ENCODE measurements at places on chromosomes 7 and 10.

- no peak for DNase-seq
Observed at GRCh38 chr10:73478636-73479035, 17.2 kb downstream of the PPP3CB start.

GRCh38 chr10:59880971-59881510, 25.3 kb downstream of the CCDC6 start:
- DNase-seq = no peak

DNA sequence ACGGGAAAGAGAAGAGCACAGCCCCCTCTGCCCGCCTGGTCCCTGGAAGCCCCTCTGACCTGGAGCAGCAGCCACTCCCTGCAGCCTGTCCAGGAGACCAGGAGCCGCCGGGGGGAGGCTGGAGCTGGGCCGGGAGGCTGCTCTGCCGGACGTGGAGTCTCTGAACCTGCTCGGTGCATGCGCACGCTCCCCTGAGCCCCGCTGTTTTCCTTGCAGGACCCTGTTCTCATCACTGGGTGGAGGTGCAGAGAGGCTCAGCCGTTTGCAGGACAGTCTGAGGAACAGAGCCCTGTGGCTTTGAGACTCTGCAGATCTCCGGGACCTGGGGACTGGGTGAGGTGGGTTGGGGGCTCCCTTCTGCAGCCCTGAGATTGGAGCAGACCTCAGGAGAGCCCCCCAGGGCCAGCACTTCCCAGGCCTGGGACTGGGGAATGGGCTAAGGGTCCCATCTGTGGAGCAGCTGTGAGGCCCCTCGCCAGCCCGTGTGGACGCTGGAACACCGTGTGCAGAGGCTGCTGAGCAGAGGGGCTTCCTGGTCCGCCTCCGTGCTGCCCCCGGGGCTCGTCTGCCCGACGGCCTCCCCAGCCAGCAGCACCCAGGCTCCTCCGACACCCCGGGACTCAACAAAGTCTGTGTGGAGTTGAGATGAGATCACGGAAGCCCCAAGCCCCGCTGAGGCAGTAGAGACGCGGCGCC, 48.5 kb upstream of the ADGRA1 start:
- no peak for DNase-seq

GRCh38 chr10:3127921-3128320, 44.7 kb downstream of the PITRM1 start:
- DNase-seq = no peak

DNA sequence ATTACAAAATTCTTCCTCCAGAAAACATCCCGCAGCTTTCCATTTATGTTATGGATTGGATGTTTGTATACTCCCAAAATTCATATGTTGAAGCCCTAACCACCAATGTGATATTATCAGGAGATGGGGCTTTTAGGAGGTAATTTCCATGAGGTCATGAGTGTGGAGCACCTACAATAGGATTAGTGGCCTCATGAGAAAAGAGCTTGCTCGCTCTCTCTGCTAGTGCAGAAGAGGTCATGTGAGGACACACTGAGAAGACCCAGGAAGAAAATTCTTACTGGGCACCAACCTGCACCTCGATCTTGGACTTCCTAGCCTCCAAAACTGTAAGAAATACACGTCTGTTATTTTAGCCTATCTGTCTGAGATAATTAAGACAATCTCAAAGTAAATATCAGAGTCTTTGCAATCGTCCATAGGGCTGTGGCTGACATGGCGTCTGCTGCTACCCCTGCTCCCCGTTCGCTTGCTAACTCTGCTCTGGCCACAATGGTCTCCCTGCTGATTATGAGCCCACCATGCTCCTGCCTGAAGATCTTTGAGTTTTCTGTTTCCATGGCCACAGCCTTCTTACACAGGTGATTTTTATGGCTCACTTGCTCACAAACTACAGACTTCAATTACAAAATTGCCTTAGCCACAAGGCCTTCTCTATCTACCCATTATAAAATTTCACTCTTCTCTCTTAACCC, 333.3 kb downstream of the CACNA2D1 start:
- no peak for DNase-seq

- no peak for DNase-seq
Observed at GRCh38 chr10:132898391-132899053, 43.8 kb downstream of the CFAP46 start.

DNA sequence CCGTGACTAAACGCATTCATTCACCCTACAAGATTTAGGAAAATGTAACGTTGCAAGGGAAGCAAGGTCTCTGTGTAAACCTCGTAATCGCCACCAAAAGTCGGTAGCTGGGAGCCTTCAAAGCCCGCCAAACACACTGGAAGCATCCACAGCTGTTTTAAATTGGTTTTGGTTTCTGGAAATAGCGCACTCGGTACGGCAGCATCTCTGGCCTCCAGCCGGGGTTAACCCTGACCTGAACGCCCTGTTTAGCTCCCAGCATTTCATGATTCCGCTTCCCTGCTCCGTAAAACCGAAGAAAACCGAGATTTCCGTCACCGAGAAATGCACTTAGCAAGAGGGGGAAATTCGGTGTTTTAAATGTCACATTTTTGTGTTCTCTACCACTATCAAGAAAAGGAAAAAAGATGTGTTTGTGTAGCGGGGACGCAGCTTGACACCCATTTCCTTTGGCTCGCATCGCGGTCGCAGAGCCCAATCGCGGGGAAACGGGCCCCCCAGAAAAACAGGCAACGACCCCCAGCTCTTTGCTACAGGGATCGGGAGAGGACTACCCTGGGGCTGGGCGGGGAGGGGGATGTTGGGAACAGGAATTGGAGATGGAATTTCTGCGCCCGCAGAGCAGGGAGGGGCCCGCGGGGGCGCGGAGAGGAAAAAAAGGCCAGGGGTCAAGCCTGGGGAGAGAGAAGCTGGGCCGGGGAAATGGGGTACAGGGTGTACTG, 646 bp downstream of the SGCE start:
- DNase-seq = peak; percentile 25

DNA sequence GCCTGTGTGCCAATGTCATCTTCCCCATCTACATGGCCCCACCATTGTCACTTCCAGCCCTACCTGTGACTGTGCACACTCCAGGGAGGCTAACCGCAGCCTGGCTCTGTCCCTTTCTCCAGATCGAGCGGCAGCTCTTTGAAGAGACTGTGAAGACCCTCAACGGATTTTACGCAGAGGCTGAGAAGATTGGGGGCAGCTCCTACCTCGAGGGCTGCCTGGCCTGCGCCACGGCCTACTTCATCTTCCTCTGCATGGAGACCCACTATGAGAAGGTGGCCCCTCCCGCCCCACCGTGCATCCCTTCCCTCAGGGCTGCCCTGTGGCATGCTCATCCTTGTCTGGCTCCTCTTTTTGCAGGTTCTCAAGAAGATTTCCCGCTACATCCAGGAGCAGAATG, 14.2 kb downstream of the GOLGA7B start:
- DNase-seq = no peak

DNA sequence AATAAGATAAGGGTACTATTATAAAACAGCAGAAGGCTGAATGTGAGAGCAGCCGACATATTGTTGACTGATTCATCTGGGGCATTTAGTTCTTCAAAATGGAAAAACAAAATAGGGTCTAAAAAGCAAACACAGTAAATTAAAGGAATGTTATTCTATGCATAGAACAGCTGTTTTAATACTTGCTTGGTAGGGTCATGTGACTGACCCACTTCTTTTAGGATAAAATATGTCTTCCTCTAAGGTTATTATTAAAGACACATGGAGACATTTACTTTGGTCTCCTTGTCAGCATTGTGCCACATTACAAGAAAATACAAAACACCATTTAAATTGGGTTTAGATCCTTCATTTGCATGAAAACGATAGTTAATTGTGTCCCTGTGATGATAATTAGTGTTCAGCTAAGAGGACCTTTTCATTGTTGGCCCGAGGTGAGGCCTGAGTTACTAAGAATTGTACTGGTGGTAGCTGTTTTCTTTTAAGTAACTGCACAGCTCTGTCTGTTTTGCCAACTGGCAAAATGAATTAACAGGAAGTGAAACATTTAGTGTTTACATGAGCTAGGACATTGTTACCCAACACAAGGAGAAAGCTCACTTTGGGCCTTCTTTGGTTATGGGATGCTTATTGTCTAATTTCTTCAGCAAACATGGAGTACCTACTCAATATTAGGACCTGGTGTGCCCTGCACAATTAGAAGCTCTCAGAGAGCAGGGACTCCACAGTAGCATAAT, 764.4 kb downstream of the LRMDA start:
- DNase-seq = no peak

GRCh38 chr7:50367570-50367969, 63.1 kb downstream of the IKZF1 start:
- no peak for DNase-seq

- DNase-seq = no peak
Observed at GRCh38 chr10:132845780-132846595, 60.0 kb upstream of the NKX6-2 start.

DNA sequence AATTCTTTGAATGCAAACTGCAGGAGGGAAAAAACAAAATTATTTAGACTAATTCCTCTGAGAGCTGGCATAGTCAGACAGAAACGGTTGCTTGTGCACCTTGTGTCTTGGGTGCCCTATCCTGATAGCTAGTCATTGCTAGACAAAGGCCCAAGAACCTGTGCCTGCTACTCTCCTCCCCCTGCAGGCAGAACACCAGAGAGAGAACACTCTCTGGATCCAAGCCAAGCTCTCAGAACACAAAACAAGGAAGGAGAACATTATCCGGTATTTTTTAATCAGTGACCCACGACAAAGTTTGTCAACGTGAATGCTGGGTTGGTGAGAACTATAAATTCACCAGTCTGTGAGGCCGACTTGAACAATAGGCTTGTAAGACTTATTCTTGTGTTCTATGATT, 18.8 kb upstream of the PPP1R9A start:
- peak; percentile 69 for DNase-seq

- DNase-seq = no peak
Observed at GRCh38 chr7:83547526-83547925, 101.4 kb downstream of the SEMA3E start.

- DNase-seq = no peak
Observed at GRCh38 chr10:31702005-31702404, 226.6 kb downstream of the ARHGAP12 start.

DNA sequence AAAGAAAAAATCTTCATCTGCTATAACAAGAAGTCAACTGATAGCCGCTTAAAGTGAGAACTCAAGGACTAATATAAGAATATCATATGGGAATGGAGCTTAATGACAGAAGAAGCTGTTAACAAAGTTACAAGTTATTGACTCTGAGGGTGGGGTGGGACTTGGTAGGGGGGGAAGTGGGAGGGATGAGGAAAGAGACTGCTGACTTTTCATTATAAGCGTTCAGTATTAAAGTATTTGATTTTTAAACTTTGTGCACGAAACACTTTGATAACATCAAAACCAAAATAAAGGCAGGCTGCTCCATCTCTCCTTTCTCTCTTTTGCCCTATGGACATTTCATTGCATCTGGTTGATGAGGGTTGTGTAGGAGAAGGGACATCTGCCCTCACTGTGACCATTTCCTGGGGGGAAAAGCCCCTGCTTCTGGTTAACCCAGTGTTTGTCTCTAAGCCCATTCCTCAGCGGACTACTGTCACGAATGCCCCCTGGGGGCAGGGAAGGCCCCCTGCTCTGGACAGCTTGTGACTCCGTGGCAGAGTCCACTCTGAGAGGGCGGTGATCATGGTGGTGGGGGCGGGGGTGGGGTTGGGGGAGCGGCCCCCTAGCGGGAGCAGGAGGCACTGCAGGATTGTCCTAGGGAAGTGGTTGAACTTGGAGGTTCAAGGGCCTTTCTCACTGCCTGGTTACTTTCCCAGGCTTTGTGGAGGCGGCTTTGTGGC, 17.4 kb downstream of the SLC13A4 start:
- no peak for DNase-seq

DNA sequence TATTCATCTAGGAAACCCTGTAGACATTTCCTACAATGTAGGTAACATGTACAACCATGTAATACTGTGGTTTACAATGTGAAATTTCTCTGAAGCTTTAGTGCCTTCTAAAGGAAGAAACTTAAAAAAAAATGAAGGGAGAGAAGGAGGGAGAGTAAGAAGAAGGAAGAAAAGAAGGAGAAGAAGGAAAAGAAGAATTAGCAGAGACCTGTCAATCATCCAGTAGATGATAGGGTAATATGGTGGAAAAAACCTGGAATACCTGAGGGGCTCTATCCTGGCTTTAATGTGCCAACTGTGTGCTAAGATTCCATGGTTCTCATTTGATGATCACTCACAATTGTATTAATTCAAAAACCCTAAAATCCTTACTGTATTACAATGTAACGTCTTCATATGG, 2.6 kb upstream of the LRRN3 start:
- no peak for DNase-seq

GRCh38 chr10:11175823-11176243, 158.2 kb downstream of the CELF2 start:
- no peak for DNase-seq

GRCh38 chr7:112556633-112557032, 75.8 kb downstream of the LSMEM1 start:
- no peak for DNase-seq

DNA sequence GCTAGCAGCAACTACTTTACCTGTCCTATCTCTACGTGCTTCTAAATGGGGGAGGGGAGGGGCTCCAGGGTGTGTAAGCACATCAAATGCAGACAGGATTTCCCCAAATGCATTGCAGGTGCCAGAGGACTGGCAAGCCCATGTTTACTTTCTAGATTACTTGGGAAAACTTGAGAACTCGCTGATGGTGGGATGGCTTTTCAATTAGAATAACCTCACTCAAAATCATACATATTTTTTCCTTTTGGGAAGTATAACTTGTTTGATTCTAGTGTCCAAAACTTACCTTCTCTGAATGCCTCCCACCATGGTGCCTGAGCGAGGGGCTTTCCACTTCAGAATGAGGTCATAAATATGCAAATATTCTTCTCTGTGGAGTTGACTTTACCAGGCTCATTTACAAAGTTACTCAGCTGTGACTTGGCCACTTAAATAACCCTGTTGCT, 191.3 kb upstream of the RHOBTB1 start:
- no peak for DNase-seq

GRCh38 chr10:117531371-117532002, 11.1 kb upstream of the EMX2 start:
- no peak for DNase-seq

DNA sequence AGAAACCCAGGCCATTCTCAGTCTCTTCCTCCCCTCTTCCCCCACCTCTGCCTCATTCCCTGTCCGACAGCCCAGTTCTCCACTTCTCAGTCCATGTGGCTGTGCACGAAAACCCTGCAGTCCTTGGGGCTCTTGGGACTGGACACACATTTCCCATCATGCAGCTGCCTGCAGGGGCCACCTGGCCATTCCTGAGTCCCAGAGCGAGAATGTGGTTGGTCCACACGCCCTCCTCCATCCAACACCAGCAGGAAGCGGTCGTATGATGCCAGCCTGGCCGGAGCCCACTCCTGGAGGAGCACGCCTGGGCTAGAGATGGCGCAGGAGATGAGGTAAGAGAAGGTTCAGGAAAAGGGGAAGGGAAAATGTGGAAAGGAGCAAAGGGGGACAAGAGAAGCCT, 222.5 kb downstream of the USP6NL start:
- no peak for DNase-seq

- DNase-seq = no peak
Observed at GRCh38 chr10:92722349-92722748, 32.6 kb downstream of the HHEX start.
